ENCODE measurements at places on chromosomes 5 and 9. TPM values are rescaled to one million over a fixed set of nuclear protein-coding genes. Genes with fewer than 3 reads are reported as not detected.

Gene FBP2
- not detected for total RNA-seq

Gene IARS1
- 319 TPM for total RNA-seq

Gene MPDZ
- total RNA-seq: 38.0 TPM

Gene PLPP6
- total RNA-seq: 7.3 TPM

Gene PCDHGC5
- total RNA-seq: 8.1 TPM

Gene FOXD4L4
- total RNA-seq: 0.29 TPM

Gene BAAT
- total RNA-seq: not detected

Gene EGR1
- 4.5 TPM for total RNA-seq

Gene PCDHB2
- 0.58 TPM for total RNA-seq

Gene PCDHAC1
- total RNA-seq: under 0.01 TPM

Gene MYMK
- total RNA-seq: not detected

Gene KIF24
- 0.50 TPM for total RNA-seq

Gene ZNF883
- total RNA-seq: 7.9 TPM

Gene PCDHA1
- not detected for total RNA-seq

Gene IFNE
- total RNA-seq: 11.2 TPM

Gene PRUNE2
- 10.6 TPM for total RNA-seq

Gene BRD9
- total RNA-seq: 42.3 TPM

Gene IFNA5
- total RNA-seq: not detected

Gene FOXI1
- not detected for total RNA-seq

Gene WNT8A
- total RNA-seq: not detected

Gene CARTPT
- not detected for total RNA-seq

Gene CTXN3
- total RNA-seq: not detected

All from smooth muscle cell of trachea (primary cell).